ENCODE measurements at places on chromosomes 2 and 18.
A peak's percentile ranks its signal among the peaks of the same experiment; 100 is the strongest.

DNA sequence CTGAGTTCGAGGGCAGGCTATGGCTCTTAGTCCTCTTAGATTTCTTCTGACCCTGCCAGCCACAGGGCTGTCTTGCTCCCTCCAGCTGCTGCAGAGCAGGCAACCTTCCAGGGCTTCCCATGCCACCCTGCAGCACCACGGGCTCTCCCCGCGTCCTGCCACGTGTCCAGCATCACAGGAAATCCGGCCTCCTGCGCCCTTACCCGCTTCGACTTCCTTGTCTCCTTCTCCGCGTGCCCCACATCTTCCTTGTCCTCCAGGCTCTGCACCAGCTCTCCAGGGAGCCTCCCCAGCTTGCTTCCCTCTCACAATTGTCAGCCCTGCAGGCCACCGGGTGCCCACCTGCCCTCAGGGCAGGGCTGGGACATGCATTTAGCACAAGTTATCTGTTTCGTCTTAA lies 253.5 kb downstream of the DCDC2C start:
- no peak for DNase-seq

DNA sequence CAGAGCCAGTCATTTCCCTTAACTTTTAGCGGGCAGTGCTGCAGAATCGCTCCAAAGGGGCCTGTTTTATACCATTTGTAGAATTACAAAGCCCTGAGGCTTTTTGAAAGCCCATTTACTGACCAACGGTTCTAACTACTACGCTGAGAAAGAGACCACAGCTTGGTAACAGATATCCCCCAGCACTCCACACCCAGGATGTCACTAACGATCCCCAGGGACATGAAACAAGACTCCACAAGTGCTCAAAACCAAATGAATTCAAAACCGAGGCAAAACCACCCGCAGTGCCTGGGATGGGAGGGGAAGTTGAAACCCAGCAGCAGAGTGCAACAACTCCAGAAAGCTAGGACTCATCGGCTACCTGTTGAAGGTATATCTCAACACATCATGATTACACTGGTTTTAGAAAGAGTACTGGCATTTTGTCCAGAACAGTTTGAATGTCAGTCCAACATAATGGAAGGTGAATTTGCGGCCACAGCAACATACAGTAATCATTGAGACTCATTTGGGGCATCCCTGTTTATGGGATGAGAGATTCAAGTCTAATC lies 33.6 kb upstream of the LRP2 start:
- no peak for DNase-seq

- no peak for DNase-seq
These were observed 181.8 kb downstream of the BCL11A start for GRCh38 chr2:60371681-60372080.

DNA sequence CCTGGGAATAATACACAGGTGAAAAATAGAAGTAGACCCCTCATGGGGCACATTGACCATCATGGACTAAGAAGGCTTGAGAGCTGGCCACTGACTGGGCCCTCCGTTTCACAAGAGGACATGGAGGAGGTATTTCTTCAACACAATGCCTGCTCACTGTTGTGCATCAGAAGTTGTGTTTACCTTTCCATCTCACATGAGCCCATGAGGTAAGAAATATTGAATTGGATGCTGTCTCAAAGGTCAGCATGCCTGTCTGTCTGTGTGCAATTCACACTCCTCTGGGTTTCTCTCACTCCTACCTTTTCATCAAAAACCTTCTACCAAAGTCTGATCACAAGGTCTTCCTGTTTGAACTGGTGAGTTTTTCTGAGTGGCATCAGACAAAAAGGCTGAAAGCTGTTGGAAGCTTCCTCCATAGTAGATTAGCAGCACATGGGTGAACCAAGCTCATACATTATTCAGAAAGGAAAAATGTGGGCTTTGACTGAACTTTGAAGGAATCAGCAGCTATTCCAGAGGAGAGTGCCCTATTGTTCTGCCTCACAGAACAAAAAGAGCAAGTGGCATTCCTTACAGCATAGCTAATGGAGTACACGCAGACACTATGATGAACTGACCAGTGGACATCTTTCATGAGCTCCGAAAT lies 143.2 kb upstream of the RND3 start:
- DNase-seq = peak; percentile 28

GRCh38 chr2:145652036-145652435 lies 1132.1 kb upstream of the ZEB2 start:
- no peak for DNase-seq

DNA sequence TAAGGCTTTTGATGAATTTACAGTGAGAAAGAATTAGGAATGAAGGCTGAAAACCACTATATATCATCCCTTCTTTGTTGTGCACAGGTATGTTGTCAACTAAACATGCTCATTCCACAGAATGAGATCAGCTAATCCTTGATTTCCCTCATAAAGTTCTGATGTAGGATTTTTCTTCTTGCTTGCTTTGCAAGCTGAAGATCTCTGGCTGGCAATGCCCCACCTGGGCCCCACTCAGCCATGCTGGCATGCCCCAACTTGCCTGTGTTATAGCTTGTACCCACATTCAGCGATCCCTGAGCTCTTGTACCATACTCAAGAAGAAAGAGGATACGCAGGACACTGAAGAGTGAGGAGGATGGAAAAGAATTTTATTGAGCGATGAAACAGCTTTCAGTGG lies 18.0 kb upstream of the SERPINB11 start:
- no peak for DNase-seq

All from dermis blood vessel endothelial cell (primary cell).